ENCODE measurements at places on chromosomes 5 and 9. TPM values are rescaled to one million over a fixed set of nuclear protein-coding genes. Genes with fewer than 3 reads are reported as not detected.

DNA sequence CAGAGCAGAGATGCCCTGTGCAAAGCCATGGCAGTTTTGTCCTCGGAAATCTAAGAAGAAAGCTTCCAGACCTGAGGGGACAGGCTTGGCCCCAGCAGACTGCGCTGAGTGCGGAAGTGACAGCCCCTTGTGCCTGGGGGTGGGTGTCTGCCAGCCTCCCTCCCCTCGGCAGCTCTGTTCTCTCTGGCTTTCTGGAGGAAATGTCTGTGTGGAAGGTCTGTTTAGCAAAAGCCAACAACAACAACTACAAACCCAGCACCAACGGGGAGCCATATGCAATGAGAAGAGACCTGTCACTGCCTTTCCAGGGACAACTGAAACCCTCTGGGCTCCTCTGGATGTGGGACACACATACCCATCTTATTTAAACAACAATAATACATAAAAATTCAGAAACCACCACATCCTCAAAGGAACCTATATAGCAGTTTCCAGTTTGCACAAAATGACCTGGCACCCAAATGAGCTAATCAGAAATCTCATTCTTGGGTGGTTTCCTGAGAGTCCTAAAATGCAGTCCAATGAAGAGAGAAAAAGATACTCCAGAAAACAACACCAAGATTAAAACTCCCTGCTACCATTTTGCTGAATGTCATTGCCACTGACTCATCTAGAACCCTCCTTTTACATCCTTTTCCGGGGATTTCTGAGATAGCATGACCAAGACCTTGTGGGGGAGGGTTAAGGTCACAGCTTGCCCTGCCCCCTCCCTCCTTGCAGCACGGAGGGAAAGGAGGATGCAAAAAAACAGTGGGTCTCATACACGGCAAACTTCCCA lies 97.7 kb downstream of the AK8 start:
- no peak for DNase-seq

CTSV gene
- total RNA-seq, result 0.14 TPM

GRCh38 chr9:84296146-84296843 lies 44.3 kb downstream of the SLC28A3 start:
- no peak for DNase-seq

DNA sequence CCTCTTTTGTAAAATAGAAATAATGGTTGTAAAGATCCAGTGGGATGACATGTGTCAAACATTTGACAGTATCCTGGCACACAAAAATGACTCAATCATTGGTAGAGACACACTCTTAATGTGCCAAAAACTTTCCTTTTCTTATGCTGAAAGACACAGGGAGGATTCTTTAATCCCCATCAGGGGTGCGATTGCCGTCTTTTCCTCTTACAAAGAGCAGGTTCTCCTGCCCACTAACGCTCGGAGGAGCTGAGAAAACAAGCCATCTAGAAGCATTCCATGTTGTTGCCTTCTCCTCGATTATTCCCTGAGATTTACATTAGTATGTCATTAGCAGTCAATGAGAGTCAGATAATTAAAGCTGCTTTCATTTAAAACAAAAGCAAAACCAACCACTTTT lies 342.6 kb upstream of the CCNH start:
- DNase-seq, result no peak

DNA sequence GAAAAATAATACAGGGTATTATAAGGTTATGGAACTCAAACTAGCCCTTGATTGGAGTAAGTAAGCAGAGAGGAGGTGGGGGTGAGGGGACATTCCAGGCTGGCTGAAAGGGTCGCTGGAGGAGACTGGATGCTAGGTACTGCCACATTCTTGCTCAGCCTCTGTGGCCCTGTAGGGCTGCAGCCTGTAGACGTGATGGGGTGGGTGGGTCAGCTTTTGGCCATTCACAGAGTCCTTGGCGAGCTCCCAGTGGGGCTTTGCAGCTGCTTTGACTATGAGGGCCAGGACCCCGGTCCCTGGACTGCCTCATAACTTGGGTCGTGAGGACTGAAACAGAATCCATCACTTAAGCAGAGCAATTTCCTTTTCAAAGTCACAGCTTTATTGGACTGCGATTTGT lies 4.2 kb upstream of the GDNF start:
- DNase-seq, result no peak

TIMD4 gene
- total RNA-seq, result not detected

- no peak for DNase-seq
Observed at GRCh38 chr9:5800969-5801738, 31.8 kb downstream of the ERMP1 start.

DNA sequence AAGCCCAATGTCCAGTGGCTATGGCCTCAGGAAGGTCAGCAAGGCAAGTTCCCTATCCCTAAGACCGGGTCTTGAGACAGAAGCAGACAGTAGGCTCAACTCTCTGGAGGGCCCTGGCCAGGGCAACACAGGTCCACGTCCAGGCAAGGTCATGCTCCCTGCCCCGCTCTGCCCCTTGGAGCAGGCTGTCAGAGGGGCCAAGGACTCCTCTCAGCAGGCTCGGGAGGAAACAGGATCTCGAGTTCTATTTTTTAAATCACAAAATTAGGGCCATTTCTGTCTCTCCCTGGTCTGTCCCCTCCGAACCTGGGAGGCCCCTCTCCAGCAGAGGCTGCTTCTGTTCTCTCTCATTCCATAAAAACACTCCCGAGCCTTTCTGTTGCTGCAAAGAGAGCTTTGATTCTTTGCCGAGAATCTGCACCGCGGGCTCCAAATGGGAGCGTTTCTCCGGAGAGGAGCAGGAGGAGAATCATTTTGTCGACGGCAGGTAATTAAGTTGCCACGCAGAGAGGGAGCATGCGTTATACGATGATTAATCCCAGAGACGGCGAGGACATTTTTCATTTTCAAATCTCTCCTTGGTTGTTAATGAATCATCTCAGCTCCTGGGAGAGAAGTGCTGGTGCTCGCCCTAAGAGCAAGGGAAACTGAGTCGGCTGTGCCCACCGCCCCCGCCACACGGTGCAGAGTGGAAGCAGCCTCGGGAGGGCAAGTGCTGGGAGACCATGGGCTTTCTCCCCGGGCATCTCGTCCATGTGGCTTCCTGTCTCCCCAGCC lies 24.5 kb upstream of the FCN1 start:
- DNase-seq, result no peak

PHYHD1 gene
- 20.3 TPM for total RNA-seq

GRCh38 chr5:150279330-150280020 lies 10.1 kb downstream of the CAMK2A start:
- DNase-seq, result no peak

- no peak for DNase-seq
Observed at GRCh38 chr5:108146222-108146621, 235.7 kb downstream of the FBXL17 start.

- no peak for DNase-seq
Observed at GRCh38 chr5:3265131-3265885, 330.3 kb upstream of the IRX1 start.

DNA sequence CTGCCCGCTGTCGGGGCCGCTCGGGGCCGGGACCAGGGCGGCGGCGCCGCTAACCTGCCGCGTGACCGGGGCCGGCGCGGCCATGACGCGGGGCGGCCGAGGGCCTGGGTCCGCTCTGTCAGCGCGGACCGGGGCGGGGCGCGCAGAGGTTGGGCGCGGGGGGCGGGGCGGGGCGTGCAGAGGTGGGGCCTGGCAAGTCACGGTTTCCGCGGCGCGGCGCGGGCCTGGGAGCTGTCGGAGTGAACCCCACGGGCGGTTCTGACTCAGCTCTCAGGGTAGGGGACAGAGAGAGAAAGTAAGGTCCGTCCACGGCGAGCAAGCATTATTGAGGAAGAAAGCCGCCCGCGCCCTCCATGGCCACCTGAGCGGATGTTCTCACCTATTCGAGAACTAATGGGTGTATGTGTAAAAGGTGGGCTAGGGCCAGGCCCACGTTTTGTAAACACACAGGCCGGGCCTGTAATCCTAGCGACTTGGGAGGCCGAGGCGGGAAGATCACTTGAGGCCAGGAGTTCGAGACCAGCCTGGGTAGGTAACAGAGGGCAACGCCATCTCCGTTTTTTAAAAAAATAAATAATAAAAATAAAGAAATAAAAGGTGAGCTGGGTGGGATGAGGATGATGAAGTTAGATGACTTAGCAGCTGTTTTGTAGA lies at the start of gene PRXL2C:
PRXL2C (minus strand) TSS at position 120 of the 654 bp plus-strand sequence; CDS start at position 84, 36 bp downstream.
- peak; percentile 92 for DNase-seq

NMUR2 gene
- total RNA-seq, result not detected

- DNase-seq, result no peak
Observed at GRCh38 chr5:151034422-151035379, 14.3 kb downstream of the GPX3 start.

OBP2B gene
- not detected for total RNA-seq

- DNase-seq, result no peak
Observed at GRCh38 chr5:77924081-77924480, 147.9 kb upstream of the TBCA start.

DNA sequence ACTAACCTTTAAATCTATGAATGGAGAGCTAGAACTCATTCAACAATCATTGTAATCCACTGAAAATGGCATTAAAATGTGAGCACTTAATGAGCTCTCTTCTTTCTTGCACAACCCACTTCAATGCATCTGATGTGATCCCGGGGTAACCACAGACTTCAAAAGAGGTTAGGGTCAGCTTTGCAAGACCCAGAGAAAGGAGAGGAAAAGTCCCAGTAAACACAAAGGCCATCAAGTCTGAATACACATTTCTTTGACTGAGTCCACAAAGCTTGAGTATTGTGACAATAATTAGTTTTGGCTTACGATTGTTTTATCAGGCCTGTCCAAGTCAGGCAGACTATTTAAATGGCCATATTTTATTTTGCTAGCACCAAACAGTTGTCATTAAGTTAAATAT lies 148.8 kb upstream of the ZNF608 start:
- no peak for DNase-seq

- DNase-seq, result peak; percentile 35
Observed at GRCh38 chr5:139459451-139459934, 3.0 kb downstream of the ECSCR start.

GRCh38 chr5:1215320-1216096 lies 9.7 kb upstream of the SLC6A18 start:
- DNase-seq, result no peak

DNA sequence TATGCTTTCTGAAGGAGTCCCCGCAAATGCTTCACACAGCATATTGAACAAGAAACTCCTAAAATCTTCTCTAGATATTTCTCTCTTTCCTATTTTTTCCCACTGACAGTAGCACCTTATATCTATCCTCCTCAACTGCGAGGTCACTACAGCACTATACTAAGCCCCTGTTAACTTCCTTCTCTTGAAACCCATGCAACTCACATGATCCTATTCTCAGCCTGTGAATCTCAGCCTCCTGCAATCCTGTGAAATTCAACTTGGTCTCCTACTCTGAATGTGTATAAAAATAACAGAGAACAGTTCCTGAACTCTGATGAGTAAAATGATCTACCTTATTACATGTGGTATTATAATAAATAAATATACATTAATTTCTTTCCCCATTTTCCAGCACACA lies 6.1 kb upstream of the PLGRKT start:
- DNase-seq, result no peak

PCDHB4 gene
- 0.80 TPM for total RNA-seq

ERCC8 gene
- 5.9 TPM for total RNA-seq

GPR150 gene
- total RNA-seq, result 0.14 TPM

CAVIN4 gene
- 50.9 TPM for total RNA-seq

DNA sequence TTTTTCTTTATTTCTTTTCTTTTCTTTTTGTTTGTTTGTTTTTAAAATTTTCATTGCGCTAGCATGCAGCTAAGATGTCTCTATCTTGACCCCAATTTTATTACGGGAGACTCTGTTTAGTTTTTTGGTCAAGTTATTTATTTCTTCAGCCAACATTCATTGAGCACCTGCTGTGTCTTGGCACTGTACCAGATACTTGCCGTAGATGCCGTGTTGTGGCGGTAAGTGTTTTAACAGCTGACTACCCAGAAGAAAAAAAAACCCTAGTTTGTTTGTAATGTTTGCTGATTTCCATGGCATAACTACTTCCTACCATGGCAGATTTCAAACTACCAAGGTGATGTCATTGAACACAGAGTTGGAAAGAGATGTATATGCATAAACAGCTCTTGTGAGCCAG lies 65.0 kb downstream of the UGCG start:
- no peak for DNase-seq

- DNase-seq, result peak; percentile 27
Observed at GRCh38 chr5:138504799-138505198, 38.2 kb downstream of the ETF1 start.

GRCh38 chr5:136066661-136067271 lies 38.0 kb downstream of the TGFBI start:
- peak; percentile 58 for DNase-seq

GRCh38 chr5:173864126-173865050 lies 23.8 kb upstream of the CPEB4 start:
- peak; percentile 28 for DNase-seq

PCDHB6 gene
- 0.14 TPM for total RNA-seq

LCN9 gene
- total RNA-seq, result not detected

DNA sequence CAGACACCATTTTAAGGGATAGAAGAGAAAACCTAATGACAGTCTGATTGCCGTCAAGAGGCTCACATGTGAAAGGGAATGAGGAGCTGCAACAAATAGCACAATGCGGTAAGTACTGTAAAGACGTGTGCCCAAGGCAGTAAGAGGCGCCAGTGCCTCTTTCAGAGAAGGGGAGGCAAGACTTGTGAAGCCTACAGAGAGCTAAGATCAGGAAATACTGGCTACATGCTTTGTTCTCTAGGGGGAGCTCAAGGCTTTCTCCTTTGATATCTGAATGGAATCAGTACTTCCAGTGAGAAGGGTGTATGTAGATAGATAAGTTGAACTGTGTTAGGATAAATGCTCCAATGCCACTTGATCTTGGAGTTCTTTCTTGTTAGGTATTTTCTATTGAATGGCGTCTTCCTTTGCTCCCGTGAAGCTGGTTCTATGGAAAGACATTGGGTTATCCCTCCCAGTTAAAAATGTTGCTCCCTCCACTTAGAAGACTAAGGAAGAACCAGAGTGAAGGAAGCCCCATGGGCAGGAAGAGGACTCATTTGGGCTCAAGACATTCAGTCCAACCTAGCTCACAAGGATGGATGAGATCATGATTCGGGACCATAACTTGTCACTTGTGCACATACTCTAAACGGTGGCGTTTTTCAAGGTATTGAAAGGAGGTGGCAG lies 23.5 kb upstream of the ALDOB start:
- no peak for DNase-seq

DNA sequence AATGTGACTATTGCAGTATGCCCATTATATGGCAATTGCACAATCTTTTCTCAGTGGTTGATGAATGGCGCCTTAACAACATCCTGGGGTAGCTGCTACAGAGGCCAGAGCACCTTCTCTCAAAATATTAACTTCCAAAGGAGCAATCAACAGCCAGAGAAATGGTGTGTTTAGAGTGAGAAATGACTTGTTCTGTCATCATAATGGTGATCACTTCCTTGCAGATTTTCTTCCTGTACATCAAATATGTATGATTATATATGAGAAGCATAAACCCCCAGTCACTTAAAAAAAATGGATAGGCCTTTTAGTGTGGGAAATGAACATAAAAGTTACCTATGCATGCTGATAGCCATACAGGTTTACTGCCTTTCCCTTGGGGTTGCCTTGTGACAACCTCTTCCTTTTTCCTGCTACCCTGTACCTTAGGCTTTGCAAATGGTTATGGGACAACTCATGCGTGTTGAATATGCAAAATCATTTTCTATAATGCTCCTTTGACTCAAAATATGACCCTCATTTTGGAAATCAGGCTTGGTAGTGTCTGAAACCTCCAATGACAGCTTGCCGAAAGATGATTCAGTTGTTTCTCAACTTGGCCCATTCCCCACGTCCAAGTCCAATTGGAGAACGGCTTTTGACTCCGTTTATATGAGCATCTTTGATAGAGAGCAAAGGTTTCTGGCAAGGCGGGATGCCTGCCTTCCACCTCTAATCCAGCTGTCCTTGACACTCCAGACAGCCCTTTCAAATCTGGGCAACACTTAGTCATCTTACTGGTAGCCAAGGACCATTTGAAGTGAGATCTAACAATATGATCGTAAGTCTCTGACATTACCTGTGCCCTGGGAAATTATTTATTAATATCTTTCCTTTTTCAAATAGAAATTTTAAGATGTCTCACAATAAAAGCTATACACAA lies 69.3 kb downstream of the SLC1A1 start:
- DNase-seq, result no peak
